ENCODE measurements at places on chromosomes 3 and 15.

DNA sequence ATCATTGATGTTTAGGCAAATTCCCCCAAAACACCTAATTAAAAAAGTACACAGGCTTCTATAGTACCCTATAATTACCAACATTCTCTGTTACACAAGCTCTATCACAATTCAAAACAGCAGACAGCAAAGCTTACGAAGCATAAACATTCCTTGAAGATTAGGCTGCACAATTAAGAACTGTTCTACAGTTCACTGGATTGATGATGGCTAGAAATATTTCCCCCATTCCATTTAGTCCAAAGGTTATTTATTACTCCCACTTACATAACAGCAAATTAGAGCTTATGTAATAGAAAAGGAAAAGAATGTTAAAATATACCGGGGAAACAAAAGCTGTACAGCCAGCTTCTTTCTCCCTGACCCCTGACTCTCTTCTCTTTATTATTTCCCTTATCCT is 49.3 kb downstream of the UACA start:
- DNase-seq: no peak

GRCh38 chr3:64387688-64388087 is 162.4 kb upstream of the PRICKLE2 start:
- DNase-seq: no peak

DNA sequence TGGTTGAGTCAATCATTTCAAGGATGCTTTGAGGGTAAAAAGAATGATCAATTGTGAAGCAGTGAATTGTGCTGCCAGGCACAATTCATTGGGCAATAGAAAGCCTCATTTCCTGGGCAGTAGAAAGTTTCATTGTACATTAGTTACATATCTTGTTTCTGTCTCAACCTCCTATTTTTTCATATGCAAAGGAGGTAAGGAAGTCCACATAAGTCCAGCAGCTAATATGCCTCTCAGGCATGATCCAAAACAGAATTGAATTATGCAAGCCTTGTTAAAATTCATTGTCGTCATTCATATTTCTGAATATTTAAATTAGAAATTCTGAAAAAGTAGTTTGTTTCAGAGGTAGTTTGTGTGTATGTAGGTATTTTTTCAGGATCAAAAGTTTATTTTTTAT is 65.8 kb downstream of the TFRC start:
- DNase-seq: no peak

DNA sequence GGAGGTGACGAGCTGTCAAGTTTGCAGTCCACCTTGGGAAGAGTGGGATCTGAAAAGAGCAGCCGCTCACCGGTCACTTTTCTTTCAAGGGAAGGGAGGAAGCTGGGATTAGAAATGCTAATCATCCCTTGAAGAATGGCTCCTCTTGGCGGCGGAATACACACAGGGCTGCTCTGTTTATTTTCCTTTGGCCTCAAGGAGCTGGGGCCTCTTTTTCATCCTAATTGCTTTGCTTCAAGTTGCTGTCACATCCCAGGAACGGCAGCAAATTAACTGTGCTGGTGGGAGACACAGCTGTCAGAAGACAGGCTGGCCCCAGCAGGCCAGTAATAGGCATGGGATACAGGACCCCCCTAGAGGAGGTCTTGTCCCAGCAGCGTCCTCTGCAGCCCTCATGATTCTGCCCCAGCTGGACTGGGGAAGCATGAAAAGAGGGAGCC is 6.7 kb downstream of the KBTBD13 start:
- DNase-seq: no peak

DNA sequence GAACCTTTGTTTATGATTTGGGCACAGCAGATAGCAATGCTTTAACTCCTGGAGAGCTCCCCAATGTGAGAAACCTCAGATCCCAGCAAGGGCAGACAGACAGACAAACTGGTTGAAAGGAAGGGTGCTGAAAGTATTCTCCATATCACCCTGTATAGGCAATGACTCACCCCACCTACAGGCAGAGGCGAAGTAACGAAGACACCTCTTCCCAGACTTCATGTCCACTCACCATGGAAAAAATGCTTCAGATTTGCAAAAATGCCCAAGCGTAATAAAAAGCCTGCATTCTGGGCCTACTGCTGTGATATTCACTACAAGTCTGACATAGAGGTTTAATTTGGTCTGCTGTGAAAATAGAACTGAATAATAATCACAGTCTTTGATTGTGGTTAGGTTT is 50.5 kb downstream of the THBS1 start:
- DNase-seq: no peak

DNA sequence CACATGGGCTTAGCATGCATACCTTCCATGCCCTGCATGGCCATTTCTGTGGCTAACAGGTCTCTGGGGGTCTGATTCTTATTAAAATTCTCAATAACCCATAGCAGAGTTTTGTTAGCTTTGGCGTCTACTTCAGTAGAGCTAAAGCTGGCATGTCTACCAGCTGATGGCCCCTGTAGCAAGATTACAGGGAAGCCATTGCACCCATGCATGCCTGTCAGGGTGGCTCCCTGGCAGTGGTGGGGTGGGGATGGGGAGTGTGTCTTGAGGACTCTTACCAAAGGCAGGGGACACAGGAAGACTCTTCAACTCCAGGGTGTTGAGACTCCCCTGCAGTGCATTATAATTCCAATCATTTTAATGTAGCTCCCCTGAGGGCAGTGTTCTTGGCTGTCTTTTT is 4.7 kb downstream of the KY start:
- DNase-seq: no peak

DNA sequence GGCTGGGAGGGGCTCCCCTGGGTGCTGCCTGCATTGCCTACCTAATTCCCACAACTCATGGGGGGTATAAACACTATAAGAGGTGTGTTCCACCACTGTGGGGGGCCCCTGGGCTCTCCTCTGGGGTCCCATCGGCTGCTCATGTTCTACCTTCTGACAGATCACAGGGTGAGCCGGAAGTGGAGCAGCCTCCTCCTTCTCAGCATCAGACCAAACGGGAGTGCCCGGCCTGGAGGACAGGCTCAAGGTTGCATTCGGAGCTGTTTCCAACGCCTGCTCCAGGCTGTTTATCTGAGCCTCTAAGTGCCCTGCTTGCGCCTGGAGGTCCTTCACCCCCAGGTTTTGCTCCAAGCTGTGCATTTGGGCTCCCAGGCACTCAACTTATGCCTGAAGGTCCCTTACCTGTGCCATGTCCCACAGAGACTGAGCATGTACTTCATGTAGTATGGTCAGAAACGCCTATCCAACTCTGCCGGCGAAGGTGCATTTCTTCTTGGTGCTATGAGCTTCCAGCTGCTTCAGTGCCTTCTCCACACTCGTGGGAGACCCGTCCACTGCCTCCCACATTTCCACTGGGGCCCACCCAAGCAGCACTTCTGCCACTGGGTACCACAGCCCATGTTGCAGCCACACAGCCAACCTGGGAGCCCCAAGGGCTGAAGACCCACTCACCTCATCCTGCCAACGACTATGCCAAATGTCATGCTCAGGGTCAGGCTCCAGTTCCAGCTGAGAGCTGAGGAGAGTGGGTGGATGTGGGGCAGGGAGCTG is 232.1 kb downstream of the IGSF11 start:
- no peak for DNase-seq

GRCh38 chr3:89358281-89358680 is 250.9 kb downstream of the EPHA3 start:
- no peak for DNase-seq

DNA sequence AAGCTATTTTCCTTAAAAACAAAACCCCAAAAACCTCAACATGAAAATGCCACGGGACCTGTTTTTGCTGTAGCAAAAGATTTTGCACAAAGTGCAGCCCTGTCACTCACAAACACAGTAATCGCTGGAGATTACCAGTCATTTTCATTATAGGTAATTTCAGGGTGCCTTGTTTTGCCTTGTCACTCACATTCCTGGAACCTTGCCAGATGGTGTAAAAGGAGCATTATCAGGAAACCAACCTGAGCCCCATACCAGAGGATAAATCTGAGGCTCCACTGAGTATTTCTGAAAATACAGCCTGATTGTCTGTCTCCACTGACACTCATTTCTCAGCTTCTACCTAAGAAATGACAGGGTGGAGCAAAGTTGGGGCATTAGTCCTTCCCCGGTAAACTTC is 791.3 kb upstream of the LMCD1 start:
- DNase-seq: no peak

- no peak for DNase-seq
Measured at GRCh38 chr15:53837263-53837662, 77.8 kb upstream of the WDR72 start.

DNA sequence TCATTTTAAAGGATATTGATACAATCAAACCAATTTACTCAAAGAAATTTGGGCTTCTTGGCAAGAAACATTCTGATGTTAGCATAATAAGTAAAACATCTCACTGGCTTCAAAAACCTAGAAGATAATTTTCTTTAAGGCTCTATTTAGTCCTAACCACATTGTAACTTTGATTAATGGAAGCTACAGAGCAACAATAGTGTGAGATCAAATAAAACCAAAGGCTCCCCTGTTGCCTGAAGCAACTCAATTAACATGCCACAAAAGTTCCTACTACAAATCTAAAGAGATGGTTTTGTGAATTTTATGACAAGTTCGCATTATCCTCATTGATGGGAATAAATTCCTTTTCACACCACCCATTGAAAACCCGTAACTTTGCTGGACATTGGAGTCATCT is 5.9 kb downstream of the DPH6 start:
- DNase-seq: no peak

- DNase-seq: no peak
Measured at GRCh38 chr3:197856199-197856816, 65.3 kb downstream of the LRCH3 start.

DNA sequence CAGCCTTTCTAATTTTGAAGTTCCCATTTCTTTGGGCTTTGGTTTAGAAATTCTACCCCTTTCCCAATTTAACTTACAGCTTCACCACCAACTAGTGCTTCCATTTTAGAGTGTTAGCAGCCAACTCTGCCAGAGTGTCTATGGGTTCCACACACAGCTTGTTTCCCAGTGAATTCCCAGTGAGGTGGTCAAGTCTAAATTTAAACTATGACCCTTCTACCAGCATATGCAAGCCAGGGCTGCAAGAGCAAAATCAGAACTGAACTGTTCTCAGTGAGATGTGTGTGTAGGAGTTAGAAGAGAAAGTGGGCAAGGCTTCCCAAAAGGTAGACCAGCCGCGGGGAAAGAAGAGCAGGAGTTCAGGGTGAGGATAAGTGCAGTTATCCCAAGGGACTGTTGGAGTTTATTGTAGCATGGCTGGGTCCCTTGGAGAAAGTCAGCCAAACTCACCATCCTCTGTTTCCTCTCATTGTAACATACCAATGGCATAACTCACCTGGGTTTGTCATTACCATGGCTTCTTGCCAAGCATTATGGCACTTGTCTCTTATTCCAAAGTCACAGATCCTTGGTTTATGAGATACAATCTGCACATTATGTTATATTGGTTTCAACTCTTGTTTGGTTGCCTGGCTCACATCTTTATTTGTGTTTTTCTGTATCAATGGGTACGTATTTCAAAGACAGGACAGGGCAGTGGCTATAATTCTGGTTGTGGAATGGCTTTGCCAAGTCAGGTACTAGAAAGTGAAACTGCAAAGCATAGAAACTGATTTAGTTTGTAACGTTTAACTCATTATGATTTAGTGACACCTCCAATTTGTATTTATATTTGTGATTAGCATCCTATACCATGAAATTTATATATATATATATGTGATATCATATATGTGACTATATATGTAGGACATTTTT is 130.2 kb upstream of the UMPS start:
- no peak for DNase-seq

- DNase-seq: no peak
Measured at GRCh38 chr3:121735047-121735696, 14.4 kb downstream of the GOLGB1 start.

DNA sequence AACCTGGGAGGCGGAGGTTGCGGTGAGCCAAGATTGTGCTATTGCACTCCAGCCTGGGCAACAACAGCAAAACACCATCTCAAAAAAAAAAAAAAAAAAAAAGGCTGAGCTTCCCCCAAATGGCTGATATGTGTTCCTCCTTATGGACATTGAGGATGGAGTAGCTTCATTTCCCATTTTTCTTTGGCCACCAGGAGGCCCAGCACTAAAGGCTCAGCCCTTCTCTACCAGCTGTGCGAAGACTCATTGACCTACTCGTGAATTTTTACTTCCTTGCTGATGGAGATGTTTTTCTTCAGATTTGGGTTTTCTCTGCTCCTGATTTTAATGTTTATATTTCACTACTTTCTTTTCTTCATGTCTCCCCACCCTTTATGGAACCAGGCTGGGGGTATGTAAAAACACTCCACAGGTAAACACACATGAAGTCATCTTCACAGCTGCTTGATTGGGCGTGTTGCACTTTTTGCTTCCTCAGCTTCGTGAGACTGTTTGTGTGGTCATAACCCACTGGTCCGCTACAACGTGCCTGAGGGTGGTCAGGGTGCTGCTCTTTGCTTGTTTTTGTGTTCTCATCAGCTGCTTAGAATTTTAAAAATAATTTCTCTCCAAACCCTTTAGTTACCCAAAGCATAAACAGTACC is 13.5 kb downstream of the SEMA4B start:
- no peak for DNase-seq

DNA sequence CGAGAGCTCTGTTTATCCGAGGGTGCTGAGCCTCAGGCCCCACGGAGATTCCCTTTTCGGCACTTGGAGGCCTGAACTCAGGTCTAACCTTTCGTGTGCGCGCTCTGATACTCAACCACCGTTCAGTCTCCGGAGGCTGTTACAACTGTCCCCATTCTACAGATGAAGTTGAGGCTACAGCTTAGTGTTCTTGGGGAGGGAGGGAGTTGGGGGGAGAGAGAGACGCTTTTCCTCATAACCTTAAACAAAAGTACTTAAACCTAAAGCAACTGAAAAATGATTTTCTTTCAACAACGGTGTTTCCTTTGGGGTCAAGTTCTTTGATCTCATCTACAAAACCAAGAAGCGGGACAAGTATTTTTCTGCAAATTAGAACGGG is 952 bp upstream of the CHST2 start:
- DNase-seq: no peak

- DNase-seq: no peak
Measured at GRCh38 chr15:96585484-96586386, 255.2 kb downstream of the NR2F2 start.

GRCh38 chr3:152638214-152638613 is 196.7 kb upstream of the P2RY1 start:
- no peak for DNase-seq

DNA sequence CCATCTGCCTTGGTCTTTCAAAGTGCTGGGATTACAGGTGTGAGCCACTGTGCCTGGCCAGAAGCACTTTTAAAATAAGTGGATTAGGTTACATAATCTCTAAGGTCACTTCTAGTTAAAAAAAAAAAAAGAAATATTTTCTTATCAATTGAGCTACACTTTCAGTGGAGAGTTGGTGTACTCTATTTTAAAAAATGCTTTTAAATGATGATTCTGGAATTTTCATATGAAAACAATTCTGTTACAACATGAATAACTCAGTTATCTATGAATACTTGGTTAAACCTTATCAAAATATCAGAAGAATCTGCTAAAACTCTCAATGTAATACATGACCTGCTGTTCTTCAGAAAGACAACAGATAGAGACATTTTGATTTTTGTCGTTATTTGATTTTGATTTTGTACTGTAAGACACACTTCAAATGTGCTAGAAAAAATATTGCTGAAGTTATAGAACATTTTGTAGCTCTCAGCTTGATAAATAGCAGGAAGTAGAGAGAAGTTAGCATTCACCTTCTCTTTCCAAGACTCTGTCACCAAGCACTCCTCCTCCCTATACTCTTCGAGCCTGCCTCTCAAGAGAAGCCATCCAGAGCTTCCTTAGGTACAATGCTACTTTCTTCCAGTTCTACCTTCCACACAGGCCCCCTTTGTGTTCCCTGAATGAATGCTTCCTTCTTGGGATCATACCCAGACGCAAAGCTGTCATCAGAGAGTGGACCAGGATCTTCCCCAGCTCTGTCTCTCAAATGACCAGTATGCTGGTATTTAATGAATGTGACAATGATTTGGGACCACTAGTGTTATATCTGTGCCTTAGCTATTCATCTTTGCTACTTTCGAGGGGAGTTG is 47.2 kb upstream of the SECISBP2L start:
- DNase-seq: no peak
